Effector memory CD8-positive, alpha-beta T cell (primary cell): ENCODE measurements at places on chromosomes 1 and 21.

DNA sequence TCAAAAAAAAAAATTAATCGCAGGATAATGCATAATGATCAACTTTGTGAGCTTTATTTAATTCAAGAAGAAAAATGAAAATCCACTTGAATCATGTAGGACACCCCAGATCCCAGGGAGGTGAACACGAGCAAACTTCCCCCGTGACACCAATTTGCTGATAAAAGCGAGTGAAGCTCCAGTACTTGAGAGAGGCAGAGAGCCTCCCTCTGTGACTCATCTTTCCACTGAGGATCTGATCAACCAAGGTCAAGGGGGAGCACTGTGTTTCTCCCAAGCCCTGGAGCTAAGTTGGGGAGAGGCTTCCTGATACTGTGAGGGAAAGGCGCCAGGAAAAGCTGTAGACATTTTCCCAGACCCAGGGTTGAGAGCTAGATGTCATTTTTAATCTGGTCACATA, 160.9 kb downstream of the SLC44A5 start:
- no peaks in the 10 kb centered on the region for H3K4me1 ChIP-seq
- no peaks in the 10 kb centered on the region for H3K36me3 ChIP-seq
- DNase-seq = no peak
- no peak overlapping the region for H3K27ac ChIP-seq
- no peak overlapping the region for H3K4me3 ChIP-seq

DNA sequence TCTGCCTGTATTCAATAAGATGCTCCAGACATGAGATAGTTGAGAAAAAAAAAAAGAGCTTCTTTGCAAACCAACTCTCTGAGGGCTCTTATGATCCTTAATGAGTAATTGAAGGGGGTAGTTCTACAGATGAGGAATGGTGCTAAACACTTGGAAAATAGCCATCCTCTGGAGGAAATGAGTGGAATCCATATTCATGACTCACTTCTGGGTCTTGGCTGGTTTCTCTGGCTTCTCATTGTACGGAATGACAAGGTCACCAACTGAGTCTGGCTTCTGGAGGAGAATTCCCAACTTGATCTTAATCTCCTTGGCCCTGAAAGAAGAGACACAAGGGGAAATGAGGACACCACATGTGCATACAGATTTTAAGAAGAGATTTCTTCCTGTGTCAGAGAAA, 34.7 kb downstream of the RGS5 start:
- no peaks in the 10 kb centered on the region for H3K4me1 ChIP-seq
- no peak for DNase-seq
- peaks cover 17% of the 10 kb centered on the region for H3K27me3 ChIP-seq
- H3K27ac ChIP-seq = no peak overlapping the region

- H3K27me3 ChIP-seq = no peaks in the 10 kb centered on the region
- H3K36me3 ChIP-seq = no peaks in the 10 kb centered on the region
- H3K27ac ChIP-seq = peak overlapping the region; percentile 91
These were observed 11.4 kb downstream of the SOX13 start for GRCh38 chr1:204084247-204084772.

DNA sequence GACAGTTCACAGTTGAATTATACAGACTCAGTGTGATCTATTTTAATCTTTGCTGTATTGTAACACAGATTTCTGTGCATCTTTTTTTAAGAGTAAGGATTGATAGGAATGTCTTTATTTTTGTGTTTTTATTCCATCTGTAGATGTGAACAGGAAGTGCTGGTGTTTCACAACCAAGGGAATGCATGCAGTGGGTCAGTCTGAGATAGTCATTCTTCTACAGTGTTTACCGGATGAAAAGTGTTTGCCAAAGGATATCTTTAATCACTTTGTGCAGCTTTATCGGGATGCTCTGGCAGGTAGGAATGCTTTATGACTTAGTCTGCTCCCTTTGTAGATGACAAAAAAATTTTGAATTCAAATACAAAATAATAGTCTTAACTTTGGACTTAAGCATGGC, 84.5 kb downstream of the CC2D1B start:
- no peaks in the 10 kb centered on the region for H3K4me1 ChIP-seq
- no peaks in the 10 kb centered on the region for H3K36me3 ChIP-seq
- H3K27ac ChIP-seq = no peak overlapping the region
- no peaks in the 10 kb centered on the region for H3K27me3 ChIP-seq
- no peak for DNase-seq

GRCh38 chr1:79128722-79129121, 122.2 kb upstream of the ADGRL4 start:
- H3K4me1 ChIP-seq = no peaks in the 10 kb centered on the region
- no peak overlapping the region for H3K27ac ChIP-seq
- no peak overlapping the region for H3K4me3 ChIP-seq
- H3K27me3 ChIP-seq = no peaks in the 10 kb centered on the region
- no peaks in the 10 kb centered on the region for H3K36me3 ChIP-seq
